DMS 273 treated with DMSO at 0.1 percent for 48 hours (cell line): ENCODE measurements at places on chromosomes 6 and 20.

GRCh38 chr20:10466855-10467254, 31.8 kb downstream of the SLX4IP start:
- DNase-seq = no peak

GRCh38 chr6:63640062-63640461, 4.5 kb downstream of the PHF3 start:
- no peak for DNase-seq

GRCh38 chr20:8124639-8125038, 7.4 kb upstream of the PLCB1 start:
- DNase-seq = no peak

DNA sequence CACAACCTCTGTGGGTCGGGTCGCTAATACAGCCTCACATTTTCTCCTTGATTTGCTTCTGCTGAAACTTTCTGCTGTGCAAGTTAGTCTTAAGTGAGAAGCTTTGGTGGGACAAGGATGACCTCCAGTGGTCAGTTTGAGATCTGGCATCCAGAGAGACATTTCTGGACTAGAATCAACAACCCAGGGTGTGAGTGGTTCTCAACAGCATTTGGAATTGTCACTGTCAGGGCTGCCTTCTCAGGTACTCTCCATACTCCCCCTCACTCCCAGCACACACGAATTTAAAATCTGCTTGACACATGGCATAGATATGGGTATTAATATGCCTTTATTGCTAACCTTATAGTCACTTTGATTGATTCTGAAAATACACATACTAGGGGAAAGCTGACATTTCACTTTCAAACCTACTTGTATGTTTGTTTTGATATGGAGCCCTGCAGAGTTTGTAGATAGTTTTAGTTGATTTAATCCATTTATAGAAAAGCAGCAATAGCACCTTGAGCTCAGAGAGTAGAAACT, 13.2 kb downstream of the OTOR start:
- DNase-seq = peak; percentile 59

GRCh38 chr20:2866236-2866635, 7.0 kb upstream of the PTPRA start:
- DNase-seq = no peak

- no peak for DNase-seq
Observed at GRCh38 chr20:42595625-42596024, 594.1 kb downstream of the PTPRT start.

DNA sequence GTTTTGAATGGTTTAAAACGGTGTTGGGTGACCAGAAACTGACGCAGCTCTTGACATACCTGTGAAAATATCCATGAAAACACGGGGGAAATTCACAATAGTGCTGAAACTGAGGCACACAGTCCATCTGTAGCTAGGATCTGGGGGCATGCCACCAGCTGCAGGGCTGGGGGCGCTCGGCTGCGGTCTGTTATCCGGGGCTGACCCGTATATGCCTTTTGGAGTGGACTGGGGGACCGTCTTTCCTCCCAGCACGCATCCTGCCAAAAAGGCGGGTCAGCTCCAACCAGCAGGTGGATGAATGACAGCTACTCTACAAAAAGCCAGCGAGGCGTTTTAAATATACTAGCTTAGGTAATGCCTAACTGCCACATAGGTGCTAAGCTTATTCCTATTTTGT, 729.8 kb downstream of the QKI start:
- no peak for DNase-seq

DNA sequence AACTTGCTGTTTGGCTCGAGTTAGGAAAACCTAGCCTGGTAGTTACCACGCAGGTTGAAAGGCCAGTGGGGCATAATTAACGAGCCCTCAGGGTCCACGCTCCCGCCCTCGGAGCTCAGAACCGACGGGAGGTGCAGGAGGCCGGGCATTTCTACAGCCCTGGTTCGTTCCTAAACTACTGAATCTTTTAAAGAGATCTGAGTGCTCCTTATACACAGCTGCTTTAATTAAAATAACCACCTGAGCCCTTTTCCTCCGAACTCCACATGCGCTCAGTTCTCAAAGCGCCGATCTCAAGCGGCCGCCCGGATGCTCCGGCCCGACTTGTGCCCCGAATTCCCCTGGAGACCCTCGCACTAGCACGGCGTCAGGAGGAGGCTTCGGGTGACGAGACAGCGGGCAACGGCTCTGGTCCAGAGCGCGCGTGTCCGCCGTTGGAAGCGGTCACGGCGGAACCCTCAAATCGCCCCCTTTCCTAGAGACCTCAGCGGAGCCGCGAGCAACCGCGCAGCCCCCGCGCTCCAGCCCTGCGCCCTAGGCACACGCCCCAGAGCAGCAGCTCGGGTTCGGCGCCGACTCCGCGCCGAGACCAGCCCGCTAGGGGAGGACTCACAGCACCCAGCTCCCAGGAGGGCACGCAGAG, 397 bp downstream of the WDR27 start:
- no peak for DNase-seq

- no peak for DNase-seq
Observed at GRCh38 chr6:110318971-110319370, 39.2 kb downstream of the METTL24 start.

- DNase-seq = no peak
Observed at GRCh38 chr6:94713446-94713845, 863.9 kb upstream of the MANEA start.

- no peak for DNase-seq
Observed at GRCh38 chr6:14912226-14912625, 333.6 kb upstream of the JARID2 start.
